ENCODE measurements at places on chromosomes 3 and 15.
A peak's percentile ranks its signal among the peaks of the same experiment; 100 is the strongest.

GRCh38 chr3:171443211-171443957, 16.8 kb downstream of the TNIK start:
- DNase-seq = no peak

DNA sequence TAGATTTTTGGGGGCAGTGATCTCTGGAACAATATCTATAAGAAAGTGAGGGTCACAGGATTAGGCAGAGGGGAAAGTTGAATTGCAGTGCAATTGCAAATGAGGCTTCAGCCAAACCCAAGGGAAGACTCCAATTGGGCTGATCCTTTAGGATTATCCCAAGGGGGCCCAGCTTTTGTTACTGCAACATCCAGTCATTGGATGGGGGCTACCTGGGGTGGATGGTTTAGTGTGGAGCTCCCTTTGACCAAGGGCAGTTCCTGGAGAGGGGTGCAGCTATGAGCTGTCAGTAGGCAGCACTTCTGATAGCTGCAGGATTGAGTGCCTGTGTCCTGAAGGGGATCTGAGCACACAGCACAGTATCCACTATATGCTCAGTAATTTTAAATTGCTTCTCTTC, 355.2 kb upstream of the AZI2 start:
- no peak for DNase-seq

GRCh38 chr3:169497567-169498257, 165.8 kb downstream of the MECOM start:
- DNase-seq = no peak

GRCh38 chr15:94638183-94638582, 406.8 kb downstream of the MCTP2 start:
- no peak for DNase-seq

DNA sequence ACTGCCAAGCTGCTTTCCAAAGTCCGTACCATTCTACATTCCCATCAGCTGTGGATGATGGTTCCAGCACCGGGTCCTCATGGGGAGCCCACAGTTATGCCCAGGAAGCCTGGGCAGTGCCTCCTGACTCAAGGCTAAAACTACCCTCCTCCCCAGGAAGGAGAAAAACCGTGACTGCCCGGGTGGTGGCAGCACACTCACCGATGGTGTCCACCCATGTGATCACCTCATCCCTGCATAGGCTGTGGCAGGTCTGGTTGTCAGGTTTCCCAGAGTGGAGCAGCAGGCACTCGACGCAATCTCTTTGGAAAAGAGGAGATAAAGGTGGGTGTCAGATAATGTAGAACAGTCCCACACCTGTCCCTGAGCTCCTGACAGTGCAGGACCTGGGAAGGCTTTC, 38.6 kb downstream of the UMPS start:
- peak; percentile 52 for DNase-seq

GRCh38 chr3:187986514-187986934, 167.4 kb upstream of the LPP start:
- DNase-seq = peak; percentile 94

DNA sequence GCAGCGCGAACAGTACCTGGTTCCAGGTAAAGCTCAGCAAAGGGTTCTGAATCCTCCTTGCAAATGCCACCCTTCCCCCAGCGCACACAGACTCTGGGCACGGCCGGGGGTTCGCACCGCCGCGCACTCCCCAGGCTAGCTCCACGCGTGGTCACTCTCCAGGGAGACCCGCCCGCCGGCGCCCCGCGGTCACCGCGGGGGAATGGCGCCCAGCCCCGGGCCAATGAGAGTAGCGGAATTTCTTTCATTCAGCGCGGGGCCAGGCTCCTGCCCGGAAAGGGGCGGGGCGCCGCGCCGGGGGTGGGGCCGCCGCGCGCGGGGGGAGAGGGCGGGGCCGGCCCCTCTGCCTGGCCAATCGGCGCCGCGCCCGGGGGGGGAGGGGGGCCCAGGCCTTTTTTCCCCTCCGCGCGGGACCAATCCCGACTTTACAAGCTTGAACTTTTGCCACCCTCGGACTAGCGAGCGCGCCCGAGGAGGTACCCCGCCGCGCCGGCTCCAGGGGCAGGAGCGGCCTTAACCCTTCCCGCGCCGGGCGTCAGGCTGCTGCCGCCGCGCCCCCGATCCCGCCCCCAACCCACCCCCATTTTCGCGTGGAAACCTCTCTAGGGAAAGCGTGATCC, 1.1 kb upstream of the SMAD6 start:
- DNase-seq = peak; percentile 92

DNA sequence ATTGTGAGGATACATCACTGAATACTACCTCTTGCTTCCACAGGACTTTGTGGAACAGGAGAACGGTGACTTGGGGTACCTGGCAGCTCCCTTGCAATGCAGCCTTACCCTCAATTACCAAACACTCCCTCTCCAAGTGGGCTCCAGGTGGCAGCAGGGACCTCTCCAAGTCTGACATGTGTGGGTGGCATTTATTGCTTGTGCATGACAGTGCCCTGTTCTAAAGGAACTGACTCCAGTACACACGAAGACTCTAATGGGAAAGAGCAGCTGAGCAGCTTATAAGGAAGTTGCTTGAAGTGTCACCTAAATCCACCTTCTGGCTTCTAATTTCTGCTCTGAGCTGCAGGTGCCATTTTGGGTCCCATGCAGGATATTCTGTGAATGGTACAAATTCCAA, 174.1 kb upstream of the SLCO3A1 start:
- DNase-seq = peak; percentile 45

GRCh38 chr3:113075588-113075987, 84.8 kb downstream of the GTPBP8 start:
- no peak for DNase-seq

- no peak for DNase-seq
Observed at GRCh38 chr3:182809531-182809930, 16.2 kb downstream of the ATP11B start.

DNA sequence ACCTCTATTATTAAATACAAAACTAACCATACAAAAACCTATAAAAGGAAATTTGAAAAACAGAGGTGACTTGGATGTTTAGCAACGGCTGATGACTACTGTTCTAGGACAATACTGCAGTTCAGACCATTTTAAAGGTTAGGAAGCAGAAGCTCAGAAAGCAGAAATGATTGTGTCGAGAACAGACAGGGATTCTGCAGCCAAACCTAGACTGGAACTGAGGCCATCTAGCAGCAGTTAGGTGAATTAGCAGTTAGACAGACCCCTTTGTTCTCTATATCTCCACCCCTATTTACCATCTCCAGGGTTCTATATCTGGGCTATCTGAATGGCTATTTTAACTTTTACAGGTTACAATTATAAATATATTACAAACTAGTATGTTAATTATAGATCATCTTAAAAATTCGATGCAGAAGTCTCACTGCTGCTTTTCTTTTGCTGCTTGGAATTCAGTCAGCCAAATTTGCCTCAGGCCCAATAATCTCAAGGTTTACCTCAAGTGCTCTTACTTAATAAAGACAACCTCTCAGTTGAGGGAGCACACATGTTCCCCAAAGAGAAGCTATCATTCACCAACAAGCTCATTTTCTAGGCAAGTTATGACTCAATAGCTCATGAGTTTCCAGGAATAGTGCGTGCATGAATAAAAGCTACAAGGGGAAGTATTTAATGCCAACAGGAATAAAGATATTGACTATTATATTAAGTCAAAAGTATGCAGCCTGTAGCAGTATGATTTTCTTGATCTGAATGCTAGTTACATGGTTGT, 9.3 kb upstream of the IL1RAP start:
- DNase-seq = peak; percentile 55

- no peak for DNase-seq
Observed at GRCh38 chr15:99402014-99402729, 150.9 kb downstream of the LRRC28 start.

DNA sequence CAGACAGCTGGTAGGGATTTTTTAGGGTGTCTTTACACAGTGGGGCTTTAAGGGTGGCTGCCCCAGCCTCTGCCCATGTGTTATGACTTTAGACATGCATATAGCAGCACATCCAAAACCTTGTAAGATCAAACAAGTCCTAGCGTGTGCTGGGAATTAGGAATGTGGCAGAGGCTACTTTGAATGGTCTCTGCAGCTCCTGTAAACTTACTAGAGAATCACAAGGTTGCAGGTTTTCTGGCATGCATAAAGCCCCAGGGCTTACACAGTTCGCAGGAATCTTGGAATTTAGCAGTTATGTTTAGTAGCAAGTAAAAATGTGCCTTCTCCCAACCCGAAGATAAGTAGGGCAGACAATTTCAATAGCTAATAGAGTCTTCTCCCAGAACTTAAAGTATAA, 46.9 kb upstream of the COL6A6 start:
- no peak for DNase-seq

GRCh38 chr15:68417051-68417450, 14.9 kb downstream of the ITGA11 start:
- DNase-seq = no peak

DNA sequence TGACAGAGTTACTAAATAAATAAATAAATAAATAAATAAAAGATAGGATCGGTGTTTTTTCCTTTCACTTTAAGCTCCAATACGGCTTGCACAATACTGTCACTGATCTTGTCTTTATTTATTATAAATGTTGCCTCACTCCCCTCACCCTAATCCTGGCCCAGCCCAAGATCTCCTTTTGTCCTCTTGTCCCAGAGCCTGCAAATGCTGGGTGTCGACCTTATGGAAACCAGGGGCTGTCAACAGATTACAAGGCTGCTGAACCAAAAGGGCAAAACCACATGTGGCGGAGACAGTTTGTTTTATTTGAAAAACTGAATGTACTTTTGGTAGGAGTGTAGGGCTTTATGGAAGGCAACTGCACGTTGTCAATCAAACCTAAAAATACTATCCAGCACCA, 75.9 kb downstream of the RFTN1 start:
- no peak for DNase-seq

DNA sequence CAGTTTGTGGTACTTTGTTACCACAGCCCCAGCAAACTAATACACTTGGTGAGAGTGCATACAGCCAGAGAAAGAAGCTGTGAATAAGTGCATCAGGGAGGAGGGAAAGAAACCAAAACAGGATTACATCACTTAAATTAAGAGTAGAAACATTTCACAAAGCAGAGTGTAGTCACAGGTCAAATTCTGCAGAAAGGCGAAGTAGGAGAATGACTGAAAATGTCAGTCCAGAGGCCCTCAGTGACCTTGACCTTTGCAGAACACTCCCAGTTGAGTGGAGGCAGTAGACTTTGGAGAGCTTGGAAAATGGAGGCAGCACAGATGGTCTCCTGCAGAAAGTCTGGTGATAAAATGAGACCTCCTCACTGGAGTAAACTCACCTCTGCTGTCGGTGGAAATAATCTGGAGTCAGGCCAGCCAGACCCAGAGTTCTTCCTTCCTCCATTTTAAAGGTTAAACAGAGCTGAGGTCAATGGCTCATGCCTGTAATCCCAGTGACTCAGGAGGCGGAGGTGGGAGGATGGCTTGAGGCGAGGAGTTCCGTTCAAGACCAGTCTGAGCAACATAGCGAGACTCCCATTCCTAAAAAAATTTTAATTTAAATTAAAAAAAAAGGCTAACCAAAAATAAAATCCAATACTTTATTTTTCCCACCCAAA, 5.0 kb downstream of the CD86 start:
- no peak for DNase-seq

DNA sequence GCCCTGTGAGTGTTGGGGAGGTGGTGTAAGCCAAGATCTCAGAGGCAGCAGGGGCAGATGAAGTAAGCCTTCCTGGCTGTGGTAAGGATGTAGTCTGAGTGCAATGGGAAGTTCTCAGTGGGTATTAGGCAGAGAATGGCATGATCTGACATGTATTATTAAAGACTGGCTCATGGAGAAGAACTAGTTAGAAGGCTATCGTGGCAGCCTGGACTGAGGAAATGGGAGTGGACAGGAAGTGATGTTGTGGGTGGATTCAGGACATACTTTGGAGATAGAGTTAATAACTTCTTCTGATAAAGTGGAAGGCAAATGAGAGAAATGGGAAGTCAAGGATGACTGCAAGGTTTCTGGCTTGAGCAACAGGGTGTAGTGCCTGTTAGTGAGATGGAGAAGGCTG, 250.9 kb upstream of the CFAP20DC start:
- no peak for DNase-seq

GRCh38 chr3:41304593-41304992, 105.3 kb downstream of the CTNNB1 start:
- no peak for DNase-seq

DNA sequence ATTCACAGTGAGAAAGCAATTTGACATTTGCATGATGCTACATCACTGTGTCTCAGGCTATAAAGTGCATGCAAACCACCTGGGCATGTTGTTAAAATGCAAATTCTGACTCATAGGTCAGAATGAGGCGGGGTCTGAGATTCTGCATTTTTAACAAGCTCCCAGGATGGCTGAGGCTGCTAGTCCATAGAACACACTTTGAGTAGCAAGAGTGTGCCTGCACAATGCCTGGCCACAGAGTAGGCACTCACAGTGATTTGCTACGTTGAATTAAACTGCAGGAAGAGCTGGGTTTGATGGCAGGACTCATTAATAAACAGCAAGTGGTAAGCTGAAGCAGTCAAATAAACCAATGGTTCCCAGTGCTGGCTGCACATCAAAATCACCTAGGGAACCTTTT, 48.1 kb downstream of the NTRK3 start:
- DNase-seq = no peak

DNA sequence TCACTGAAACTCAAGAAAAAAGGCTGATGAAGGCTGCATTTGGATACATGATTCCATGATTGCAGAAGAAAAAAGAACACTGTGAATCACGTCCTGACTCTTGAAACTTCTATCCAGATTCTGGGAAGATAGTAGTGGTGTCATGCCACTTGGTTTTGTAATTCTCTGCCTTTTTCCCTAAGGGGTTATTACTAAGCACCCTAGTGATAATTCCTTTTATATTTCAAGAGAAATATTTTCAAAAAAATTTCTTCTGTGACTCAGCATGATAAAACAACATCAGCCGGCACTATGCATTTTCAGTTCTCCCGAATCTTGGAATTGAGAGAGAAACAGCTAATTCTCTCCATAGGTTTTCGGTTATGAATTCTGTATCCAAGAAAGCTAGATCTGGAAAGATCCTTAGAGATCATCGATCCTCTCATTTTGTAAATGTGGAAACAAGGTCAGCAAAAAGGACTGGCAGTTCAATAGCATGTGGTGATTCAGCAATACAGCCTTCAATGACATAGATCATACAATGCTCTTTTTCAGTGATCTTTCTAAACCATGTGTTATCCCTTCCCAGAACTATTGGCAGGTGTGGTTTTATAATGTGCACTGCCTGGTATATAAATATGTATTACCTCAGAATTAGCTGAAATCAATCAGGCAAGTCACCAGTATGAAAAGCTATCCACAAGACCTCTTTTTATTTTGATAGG, 42.6 kb upstream of the TP63 start:
- DNase-seq = no peak

GRCh38 chr15:57541271-57541670, 50.4 kb upstream of the MYZAP start:
- DNase-seq = no peak

GRCh38 chr3:195140816-195141793, 129.9 kb downstream of the XXYLT1 start:
- peak; percentile 83 for DNase-seq

- no peak for DNase-seq
Observed at GRCh38 chr15:59143281-59143680, 38.3 kb downstream of the CCNB2 start.

GRCh38 chr15:27869697-27870281, 229.3 kb downstream of the OCA2 start:
- no peak for DNase-seq
